ENCODE measurements at places on chromosomes 1 and 21. TPM values are rescaled to one million over a fixed set of nuclear protein-coding genes. Genes with fewer than 3 reads are reported as not detected.

The CELA2B gene
- total RNA-seq, result not detected

The SH2D5 gene
- total RNA-seq, result 0.71 TPM

The UTS2 gene
- not detected for total RNA-seq

The DCDC2B gene
- total RNA-seq, result not detected

DNA sequence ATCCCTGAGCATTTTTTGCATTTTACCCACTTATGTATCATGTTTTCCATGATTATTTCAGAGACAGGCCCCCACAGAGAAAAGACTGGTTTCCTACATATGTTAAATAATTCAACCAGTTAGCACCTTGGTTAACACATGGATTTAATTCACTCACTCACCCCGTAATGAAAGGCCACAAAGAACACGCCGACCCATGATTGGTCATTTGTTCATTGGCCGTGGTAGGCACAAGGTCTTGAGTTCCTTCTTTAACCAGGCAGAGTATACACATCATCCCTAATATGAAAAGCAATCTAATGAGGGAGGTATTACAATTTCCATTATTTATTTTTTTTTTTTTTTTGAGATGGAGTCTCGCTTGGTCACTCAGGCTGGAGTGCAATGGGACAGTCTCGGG lies 50.6 kb downstream of the RPS6KA1 start:
- DNase-seq, result no peak

DNA sequence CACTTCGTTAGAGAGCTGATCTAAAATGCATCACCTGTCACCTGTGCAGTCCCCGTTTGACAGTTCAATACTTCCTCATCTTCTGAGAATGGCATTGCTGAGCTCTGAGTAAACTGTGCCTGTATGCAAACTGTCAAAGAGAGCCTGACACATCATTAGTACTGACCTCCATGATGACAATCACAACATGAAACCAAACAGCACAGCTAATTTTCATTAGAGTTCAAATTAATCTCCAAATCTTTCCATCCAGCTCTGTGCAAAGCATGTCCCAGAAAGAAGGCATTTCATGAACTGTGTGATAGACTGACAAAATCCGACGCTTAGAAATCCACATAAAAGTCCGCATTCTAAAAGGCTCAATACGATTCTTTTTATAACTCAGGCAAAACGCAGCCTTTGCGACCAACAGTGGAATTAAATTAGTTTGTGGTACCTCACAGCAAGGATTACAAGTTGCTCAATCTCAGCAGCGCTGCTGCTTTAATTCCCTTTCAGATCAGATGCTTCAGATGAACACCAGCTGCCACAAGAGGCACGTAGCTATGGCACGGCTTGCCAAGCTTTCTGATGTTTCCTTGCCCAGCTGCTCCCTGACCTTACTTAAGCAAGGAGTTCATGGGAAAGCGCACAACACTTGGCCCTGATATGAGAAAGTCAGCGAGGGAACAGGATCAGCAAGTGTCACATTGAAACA lies 765.5 kb upstream of the PRMT6 start:
- no peak for DNase-seq

DNA sequence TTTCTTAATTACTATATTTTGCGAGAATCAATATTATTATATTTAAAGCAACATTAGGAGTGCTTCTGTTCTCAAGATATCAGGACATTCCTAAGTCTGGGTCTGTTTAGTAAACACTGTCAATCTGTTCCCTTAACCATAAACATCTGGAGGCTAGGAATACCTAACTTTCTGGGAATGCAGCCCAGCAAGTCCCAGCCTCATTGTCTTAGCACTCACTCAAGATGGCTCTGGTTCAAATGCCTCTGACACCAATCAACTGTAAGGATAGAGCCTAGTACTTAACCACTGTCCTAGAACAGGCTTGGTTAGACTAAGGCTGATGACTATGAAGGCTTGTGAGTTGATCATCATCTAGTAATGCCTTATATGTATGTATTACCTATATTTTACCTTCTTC lies 61.5 kb downstream of the TNN start:
- DNase-seq, result no peak

GRCh38 chr1:247530785-247531184 lies 5.5 kb downstream of the OR2C3 start:
- DNase-seq, result no peak

DNA sequence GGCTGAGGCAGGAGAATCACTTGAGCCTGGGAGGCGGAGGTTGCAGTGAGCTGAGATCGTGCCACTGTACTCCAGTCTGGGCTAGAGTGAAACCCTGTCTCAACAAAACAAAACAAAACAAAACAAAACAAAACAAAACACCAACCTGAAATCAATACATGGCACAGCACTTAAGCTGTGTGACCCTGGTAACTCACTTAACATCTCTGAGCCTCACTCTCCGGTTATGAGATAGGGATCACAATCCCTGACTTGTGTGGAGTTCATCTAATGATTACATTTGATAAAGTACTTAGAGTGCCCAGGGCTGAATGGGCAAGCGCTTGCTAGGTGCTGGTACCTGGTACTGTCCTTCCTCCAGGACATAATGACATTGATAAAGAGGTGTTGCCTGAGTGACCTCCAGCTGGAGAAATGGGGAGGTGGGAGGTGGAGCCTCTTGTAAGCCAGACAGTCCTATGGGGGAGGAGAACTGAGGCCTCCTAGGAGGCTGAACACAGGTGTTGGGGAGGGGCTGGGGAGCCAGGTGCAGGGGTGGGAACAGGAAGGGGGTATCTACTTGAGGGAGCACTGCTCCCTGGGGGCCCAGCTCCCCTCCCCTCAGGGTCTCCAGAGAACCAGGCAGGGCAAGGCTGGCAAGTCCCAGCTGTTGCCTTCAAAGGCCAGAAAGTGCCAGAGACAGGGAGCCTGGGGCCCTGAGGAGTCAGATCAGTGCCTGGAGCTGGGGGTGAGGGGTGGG lies 17.9 kb downstream of the FOXO6 start:
- no peak for DNase-seq

GRCh38 chr1:92623187-92623778 lies 136.6 kb upstream of the GFI1 start:
- DNase-seq, result peak; percentile 15

- no peak for DNase-seq
Observed at GRCh38 chr1:24957016-24957807, 27.1 kb upstream of the RUNX3 start.

- DNase-seq, result peak; percentile 95
Observed at GRCh38 chr1:218467101-218468072, 122.3 kb downstream of the TGFB2 start.

DNA sequence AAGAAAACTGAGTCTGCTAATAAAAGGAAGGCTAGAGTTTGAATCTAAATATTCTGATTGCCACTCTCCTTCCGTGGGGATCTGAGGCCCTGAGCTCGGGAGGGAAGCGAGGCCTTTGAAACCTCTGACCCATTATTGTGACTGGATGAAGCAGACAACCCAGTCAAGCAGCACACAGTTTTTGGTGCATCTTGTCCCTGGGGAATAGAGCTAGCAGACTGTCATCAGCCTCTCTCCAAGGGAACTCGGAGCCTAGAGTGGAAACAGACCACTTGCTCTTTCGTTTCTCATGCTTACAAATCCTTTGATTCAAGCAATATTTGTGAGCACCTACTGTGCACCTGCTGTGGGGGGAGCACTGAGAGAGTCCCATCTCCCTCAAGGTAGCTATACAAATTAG lies 133.2 kb upstream of the KLHDC7A start:
- no peak for DNase-seq

- no peak for DNase-seq
Observed at GRCh38 chr21:44326716-44327602, 12.2 kb downstream of the CFAP410 start.
